H9 (cell line): ENCODE measurements at places on chromosomes 7 and 10.

DNA sequence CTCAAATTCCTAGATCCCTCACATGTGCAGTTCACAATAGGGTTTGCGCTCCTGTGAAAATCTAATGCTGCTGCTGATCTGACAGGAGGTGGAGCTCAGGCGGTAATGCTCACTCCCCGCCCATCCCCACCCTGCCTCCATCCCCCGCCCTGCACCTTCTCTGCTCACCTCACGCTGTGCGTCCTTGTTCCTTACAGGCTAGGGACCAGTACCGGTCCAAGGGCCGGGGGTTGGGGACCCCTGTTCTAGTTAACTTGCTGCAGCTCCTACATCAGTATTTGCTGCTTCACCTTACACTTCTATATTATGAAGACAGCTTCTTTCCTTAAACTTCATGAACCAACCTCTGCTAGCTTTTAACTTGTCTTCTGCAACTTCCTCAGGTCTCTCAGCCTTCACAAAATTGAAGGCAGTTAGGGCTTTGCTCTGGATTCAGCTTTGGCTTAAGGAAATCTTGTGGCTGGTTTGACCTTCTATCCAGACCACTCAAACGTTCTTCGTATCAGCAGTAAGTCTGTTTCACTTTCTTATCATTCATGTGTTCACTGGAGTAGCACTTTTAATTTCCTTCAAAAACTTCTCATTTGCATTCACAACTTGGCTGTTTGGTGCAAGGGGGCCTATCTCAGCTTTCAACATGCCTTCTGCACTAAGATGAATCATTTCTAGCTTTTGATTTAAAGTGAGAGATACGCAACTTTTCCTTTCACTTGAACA, 1.7 kb upstream of the TNKS2 start:
- no peak overlapping the region for H3K27ac ChIP-seq
- peaks cover 2% of the 10 kb centered on the region; the same call in 1 of the 2 replicates for H3K4me1 ChIP-seq
- H3K36me3 ChIP-seq, result no peaks in the 10 kb centered on the region; the same call in 2 of the 3 replicates
- peak; percentile 66 for DNase-seq
- H3K4me3 ChIP-seq, result peak overlapping the region; percentile 86
- H3K27me3 ChIP-seq, result no peaks in the 10 kb centered on the region

DNA sequence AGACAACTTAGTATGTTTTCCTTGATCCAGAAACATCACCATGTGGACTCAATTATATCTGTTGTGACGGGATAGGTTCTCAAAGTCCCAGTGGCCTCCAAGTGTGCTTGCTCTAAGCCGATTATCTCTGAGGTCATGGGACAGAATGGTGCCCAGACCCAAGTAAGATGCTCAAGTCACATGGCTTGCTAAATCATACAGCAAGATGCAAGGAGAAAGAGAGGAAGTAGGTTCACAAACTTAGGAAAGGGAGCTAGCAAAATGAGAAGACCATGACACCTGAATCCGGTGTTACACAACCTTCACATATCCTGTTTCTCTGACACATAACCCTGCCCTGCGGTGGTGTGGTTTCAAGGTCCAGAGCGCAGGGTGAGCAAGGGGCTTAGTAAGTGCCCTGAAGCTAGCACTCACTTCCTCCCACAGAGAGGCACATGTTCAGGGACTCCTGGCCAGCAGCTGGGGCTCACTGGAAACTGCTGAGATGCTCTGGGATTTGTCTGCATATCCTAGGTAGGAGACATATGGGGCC, 590.9 kb upstream of the ANKRD30A start:
- no peak for DNase-seq
- no peaks in the 10 kb centered on the region for H3K4me1 ChIP-seq
- no peak overlapping the region for H3K4me3 ChIP-seq
- no peak overlapping the region for H3K27ac ChIP-seq

GRCh38 chr10:121791761-121792160, 136.1 kb downstream of the ATE1 start:
- no peak for DNase-seq
- H3K27ac ChIP-seq, result no peak overlapping the region
- H3K27me3 ChIP-seq, result no peaks in the 10 kb centered on the region
- no peaks in the 10 kb centered on the region; the same call in none of the 2 replicates for H3K36me3 ChIP-seq
- H3K4me3 ChIP-seq, result no peak overlapping the region; the same call in 2 of the 3 replicates

DNA sequence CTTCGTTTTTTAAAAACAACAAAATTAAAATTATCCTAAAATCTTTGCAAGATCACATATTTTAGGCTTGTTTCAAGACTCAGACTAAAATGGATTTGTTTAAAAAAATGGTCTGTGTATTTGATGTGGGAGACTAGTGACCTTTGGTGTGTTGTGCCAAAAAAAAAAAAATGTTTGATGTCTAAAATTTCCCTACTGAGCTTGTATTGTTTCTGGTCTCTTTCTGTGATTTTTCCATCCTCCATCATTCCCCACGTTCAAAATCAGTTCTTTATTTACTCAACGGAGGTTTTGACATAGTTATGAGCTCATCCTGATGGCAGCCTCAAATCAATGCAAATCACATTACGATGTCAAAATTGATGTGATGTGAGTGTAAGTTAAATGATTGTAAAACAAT, 326.2 kb downstream of the RNLS start:
- no peaks in the 10 kb centered on the region for H3K27me3 ChIP-seq
- H3K4me1 ChIP-seq, result no peaks in the 10 kb centered on the region
- H3K27ac ChIP-seq, result no peak overlapping the region

DNA sequence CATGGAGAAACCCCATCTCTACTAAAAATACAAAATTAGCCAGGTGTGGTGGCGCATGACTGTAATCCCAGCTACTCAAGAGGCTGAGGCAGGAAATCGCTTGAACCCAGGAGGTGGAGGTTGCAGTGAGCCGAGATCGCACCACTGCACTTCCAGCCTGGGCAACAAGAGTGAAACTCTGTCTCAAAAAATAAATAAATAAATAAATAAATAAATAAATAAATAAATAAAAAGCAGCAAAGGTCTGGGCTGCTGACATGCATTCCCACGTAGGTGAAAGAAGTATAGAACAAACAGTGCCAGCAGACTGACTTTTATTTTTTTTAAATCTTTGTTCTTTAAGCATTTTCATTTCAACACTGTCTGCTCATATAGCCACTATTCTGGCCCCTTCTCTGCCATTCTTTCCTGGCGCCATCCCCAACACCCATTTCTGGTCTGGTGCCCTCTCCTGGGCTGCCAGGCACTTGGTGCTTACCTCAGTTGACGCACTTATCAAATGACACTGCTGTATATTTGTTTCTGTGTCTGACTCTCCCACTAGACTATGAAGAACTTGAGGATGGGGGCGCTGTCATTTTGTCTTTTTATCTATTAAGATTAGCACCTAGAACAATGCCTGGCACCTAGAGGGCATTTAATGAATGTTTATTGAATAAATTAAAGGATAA, 15.6 kb downstream of the FAM107B start:
- no peak overlapping the region for H3K4me3 ChIP-seq
- H3K36me3 ChIP-seq, result no peaks in the 10 kb centered on the region
- H3K27ac ChIP-seq, result no peak overlapping the region

GRCh38 chr7:50633414-50633710, 68.2 kb upstream of the DDC start:
- no peaks in the 10 kb centered on the region for H3K27me3 ChIP-seq
- no peak overlapping the region for H3K4me3 ChIP-seq
- no peak overlapping the region for H3K27ac ChIP-seq
- H3K4me1 ChIP-seq, result peaks cover 2% of the 10 kb centered on the region; the same call in 1 of the 2 replicates

- H3K27me3 ChIP-seq, result no peaks in the 10 kb centered on the region
- H3K27ac ChIP-seq, result no peak overlapping the region
- no peak for DNase-seq
- peak overlapping the region; percentile 27; the same call in 2 of the 3 replicates for H3K4me3 ChIP-seq
- no peaks in the 10 kb centered on the region for H3K4me1 ChIP-seq
- H3K36me3 ChIP-seq, result peaks cover 26% of the 10 kb centered on the region
Observed at GRCh38 chr7:714251-714671, 12.2 kb upstream of the DNAAF5 start.

DNA sequence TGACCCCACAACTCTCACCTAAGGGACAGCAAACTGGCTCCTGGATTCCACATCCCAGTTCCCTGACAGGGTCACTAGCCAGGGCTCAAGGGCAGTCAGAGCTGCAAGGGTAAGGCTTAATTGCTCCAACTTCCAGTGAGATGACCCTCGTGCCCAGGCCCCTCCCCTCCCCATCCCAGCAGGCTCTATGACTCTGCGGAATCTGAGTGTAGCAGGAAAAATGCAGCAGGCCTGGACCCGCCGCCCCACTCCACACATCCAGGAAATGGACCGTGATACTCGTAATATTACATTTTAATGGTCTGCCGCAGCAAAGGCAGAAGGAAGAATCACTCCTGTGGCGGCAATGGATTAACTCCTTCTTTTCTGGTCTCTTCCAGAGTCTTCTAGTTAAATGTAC, 91.7 kb upstream of the CHST15 start:
- DNase-seq, result no peak
- no peaks in the 10 kb centered on the region for H3K36me3 ChIP-seq
- H3K27me3 ChIP-seq, result no peaks in the 10 kb centered on the region

DNA sequence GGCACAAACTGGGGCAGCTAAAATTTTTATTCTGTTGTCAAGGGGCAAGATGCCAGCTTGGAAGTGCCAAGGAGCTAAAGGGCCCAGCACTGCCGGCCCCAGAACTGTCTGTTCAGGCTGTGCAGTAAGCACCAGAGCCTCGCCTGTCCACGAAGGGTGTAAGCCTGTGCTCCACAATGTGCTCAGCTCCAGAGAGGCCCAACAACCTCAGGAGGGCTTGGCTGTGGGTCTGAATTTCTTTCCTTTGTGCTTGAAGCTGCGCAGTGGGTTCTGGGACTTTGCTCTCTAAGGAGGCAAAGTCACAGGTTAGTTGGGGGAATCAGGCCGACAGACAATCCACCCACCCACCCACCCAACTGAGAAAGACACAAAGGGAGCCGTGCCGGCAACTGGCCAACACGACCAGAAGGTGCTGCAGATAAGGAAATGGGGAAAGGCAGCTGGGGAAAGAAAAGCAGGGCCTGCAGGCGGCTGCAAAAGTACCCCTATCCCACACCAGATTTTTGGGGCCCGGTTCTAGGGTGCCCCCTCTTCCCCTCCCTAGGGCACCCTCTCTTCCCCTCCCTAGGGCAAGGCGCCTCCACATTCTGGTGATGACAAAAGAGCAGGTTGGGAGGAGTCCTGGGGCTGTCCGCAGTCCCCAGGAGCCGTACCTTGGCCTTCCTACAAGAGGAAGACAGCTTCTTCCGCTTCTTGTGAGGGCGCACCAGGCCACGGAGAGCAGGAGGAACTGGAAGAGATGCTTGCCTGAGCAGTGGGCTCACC, 7.7 kb downstream of the DDX56 start:
- H3K27ac ChIP-seq, result no peak overlapping the region
- DNase-seq, result no peak
- no peak overlapping the region for H3K4me3 ChIP-seq
- H3K4me1 ChIP-seq, result no peaks in the 10 kb centered on the region
- H3K36me3 ChIP-seq, result peaks cover 75% of the 10 kb centered on the region

- H3K27ac ChIP-seq, result no peak overlapping the region
- H3K4me1 ChIP-seq, result no peaks in the 10 kb centered on the region
- no peaks in the 10 kb centered on the region for H3K36me3 ChIP-seq
- H3K27me3 ChIP-seq, result no peaks in the 10 kb centered on the region
- no peak for DNase-seq
Observed at GRCh38 chr10:34041871-34042270, 707.4 kb upstream of the NRP1 start.

GRCh38 chr10:1195828-1196227, 139.6 kb downstream of the WDR37 start:
- H3K27ac ChIP-seq, result no peak overlapping the region
- no peak overlapping the region for H3K4me3 ChIP-seq
- H3K36me3 ChIP-seq, result no peaks in the 10 kb centered on the region
- peaks cover 9% of the 10 kb centered on the region; the same call in 1 of the 2 replicates for H3K4me1 ChIP-seq
- peak; percentile 50 for DNase-seq
- no peaks in the 10 kb centered on the region for H3K27me3 ChIP-seq

DNA sequence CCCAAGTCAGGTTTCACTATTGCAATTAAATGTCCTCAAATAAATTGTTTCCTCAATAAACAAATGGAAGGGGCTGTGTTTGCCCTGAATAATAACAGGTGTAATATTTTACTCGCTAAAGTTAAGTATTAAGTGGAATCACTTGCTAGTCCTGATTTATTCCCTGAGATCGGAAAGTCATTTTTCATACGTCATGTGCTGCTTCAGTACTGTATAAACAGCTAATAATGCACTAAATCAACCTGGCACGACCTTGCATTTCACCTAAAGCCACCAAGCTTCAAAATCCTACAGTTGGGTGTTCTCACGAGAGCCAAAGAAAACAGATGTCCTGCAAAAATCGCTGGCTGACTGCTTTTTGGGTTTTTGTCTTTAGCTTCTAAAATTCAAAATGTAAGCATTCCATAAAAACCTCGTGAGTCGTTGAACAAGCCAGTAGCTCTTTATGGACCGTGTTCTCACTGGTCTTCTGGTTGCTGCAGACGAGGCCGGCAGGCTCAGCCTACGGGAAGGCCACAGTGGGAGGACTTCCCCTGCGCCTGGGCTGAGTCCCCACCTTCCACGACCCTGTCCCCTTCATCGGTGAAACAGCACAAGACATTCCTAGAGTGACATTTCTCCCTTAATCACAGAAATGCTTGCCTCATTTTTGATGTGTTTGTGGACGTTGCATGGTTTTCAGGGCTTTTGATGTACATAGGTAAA, 17.9 kb upstream of the MNX1 start:
- no peaks in the 10 kb centered on the region for H3K36me3 ChIP-seq
- DNase-seq, result no peak
- no peak overlapping the region for H3K27ac ChIP-seq
- no peak overlapping the region for H3K4me3 ChIP-seq
- peaks cover 25% of the 10 kb centered on the region for H3K27me3 ChIP-seq

GRCh38 chr10:114166043-114166442, 8.0 kb downstream of the CCDC186 start:
- H3K27me3 ChIP-seq, result no peaks in the 10 kb centered on the region
- H3K36me3 ChIP-seq, result peaks cover 50% of the 10 kb centered on the region
- peaks cover 2% of the 10 kb centered on the region; the same call in 1 of the 2 replicates for H3K4me1 ChIP-seq
- H3K4me3 ChIP-seq, result no peak overlapping the region; the same call in 2 of the 3 replicates

- no peak for DNase-seq
- no peaks in the 10 kb centered on the region for H3K4me1 ChIP-seq
- no peak overlapping the region for H3K4me3 ChIP-seq
- H3K27me3 ChIP-seq, result no peaks in the 10 kb centered on the region; the same call in 1 of the 2 replicates
- H3K36me3 ChIP-seq, result no peaks in the 10 kb centered on the region
Observed at GRCh38 chr10:100696477-100696901, 48.9 kb upstream of the PAX2 start.

DNA sequence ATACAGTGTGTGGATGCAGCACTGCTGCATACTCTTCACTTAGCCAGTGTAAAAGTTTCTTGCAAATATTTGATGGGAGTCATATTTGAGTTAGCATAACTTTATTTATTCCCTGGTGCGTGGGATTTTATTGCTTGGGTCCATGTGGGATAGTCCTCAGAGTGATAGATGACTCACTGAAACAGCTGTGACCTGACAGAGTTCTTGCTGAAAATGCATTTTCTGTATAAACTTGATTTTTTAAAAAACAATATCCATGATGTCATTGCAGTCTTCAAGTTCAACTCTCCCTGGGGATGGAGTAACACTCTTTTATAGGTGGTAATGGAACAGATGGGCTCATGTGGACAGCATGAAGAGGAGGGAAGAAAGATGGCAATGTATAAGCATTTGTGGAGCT, 310.0 kb downstream of the PPP1R3A start:
- no peaks in the 10 kb centered on the region for H3K4me1 ChIP-seq
- H3K4me3 ChIP-seq, result no peak overlapping the region
- DNase-seq, result no peak
- H3K27ac ChIP-seq, result no peak overlapping the region
- H3K27me3 ChIP-seq, result no peaks in the 10 kb centered on the region
